ENCODE measurements at places on chromosomes 1 and 21. TPM values are rescaled to one million over a fixed set of nuclear protein-coding genes. Genes with fewer than 3 reads are reported as not detected.

YBEY gene
- 33.8 TPM for polyA plus RNA-seq

FLG2 gene
- not detected for polyA plus RNA-seq

ACTL8 gene
- polyA plus RNA-seq = not detected

SKI gene
- 0.78 TPM for polyA plus RNA-seq

KIF21B gene
- polyA plus RNA-seq = 5.6 TPM

All from IgD-negative memory B cell (primary cell).